ENCODE measurements at places on chromosomes 5 and 9. TPM values are rescaled to one million over a fixed set of nuclear protein-coding genes. Genes with fewer than 3 reads are reported as not detected.
A peak's percentile ranks its signal among the peaks of the same experiment; 100 is the strongest.

Gene OLFM1
- total RNA-seq, result 0.29 TPM

Gene DMRT3
- not detected for total RNA-seq

Gene SELENOP
- total RNA-seq, result 0.49 TPM

DNA sequence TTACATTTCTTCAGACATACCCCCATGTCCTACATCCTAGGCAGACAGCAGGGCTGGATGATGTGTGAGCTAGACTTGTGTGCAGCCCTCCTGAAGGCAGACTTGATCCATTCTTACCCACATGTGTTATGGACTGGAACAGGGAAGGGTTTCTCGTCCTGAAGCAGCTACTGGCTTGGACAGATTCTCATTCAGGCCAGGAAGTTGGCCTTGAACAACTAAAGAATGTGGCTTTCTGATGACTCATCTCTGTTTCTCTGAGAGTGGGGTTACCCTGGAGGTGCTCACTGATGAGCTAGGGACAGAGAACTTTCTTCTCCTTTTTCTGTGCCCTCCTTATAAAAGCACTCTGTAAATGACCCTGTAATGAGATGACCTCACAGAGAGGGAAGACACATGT lies 246.5 kb downstream of the PCSK5 start:
- peak; percentile 13 for DNase-seq

GRCh38 chr5:173919443-173919842 lies 31.3 kb downstream of the CPEB4 start:
- DNase-seq, result peak; percentile 10

GRCh38 chr5:1564182-1564748 lies 40.5 kb upstream of the LPCAT1 start:
- DNase-seq, result no peak

DNA sequence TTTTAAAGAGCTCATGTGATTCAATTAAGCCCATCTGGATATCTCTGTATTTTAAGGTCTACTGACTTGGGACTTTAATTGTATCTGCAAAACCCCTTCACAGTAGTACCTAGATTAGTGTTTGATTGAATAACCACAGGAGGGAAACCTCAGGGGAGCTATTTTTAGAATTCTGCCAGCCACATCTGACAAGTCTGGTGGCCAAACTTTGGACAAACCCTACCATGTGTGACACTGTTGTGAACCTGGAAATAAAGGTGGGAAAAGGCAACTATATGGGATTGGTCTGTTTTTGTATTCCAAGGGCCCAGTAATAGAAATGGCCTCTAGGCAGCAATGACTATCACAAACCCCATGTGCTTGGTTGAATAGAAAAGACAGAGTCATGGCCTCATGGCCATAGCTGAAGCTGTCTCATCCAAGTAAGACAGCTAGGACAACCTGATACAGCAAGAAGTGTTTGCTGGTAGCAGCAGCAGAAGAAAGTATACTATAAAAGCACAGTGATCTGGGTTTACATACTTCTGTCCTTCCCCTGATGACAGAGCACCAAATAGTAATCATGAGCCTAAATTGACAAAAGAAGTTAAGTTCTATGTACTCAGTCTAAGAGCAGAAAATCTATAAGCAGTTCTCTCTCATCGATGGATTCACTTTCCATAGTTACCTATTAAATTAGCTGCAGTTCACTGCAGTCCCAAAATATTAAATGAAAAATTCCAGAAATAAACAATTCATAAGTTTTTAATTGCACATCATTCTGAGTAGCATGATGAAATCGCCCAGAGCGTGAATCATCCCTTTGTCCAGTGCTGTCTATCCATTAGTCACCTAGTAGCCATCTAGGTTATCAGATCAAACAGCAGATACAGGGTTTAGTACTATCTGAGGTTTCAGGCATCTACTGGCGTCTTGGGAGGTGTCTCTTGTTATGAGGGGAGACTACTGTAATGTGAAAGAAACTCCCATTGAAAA lies 189.8 kb downstream of the ARHGAP26 start:
- DNase-seq, result peak; percentile 87

- DNase-seq, result no peak
These were observed 32.8 kb downstream of the GALNT10 start for GRCh38 chr5:154223320-154223719.

DNA sequence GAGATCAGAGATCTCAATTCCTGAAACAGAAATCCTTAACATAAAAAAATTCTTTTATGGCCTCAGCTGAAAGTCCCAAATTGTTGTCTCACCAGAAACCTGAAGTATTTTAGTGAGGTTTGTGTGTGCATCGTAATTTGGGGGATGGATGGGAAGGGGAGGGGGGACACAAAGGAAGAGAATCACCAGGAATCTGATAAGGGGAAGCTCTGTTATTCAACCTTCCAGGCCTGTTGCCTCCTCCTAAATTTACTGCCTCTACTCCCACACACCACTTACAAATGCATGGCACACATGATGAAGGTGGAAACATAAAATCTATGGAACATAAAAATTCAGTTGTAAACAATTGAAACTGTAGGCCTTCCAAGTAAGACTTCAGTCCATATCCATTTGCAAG lies 97.7 kb downstream of the NPR3 start:
- no peak for DNase-seq

Data from RPMI7951 (cell line).